ENCODE measurements at places on chromosomes 1 and 21.
A peak's percentile ranks its signal among the peaks of the same experiment; 100 is the strongest.

DNA sequence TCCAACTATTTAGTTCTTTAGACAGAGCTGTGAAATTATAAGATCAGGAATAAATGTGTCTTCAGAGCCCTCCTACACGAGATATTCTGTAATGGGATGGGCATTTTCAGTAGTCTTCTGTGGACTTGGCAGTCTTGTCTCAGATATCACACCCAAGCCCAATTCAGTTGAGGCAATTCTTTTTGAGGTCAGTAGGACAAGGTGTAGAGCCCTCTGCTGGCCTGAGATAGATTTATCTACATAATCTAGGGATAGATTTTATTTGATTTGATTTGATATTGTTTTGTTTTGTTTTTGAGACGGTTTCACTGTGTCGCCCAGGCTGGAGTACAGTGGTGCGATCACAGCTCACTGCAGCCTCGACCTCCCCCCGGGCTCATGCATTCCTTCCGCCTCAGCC, 77.5 kb downstream of the FMN2 start:
- DNase-seq, result no peak

GRCh38 chr1:212553676-212554075, 54.9 kb upstream of the ATF3 start:
- DNase-seq, result no peak

GRCh38 chr1:58905126-58905490, 121.3 kb upstream of the JUN start:
- DNase-seq, result no peak

DNA sequence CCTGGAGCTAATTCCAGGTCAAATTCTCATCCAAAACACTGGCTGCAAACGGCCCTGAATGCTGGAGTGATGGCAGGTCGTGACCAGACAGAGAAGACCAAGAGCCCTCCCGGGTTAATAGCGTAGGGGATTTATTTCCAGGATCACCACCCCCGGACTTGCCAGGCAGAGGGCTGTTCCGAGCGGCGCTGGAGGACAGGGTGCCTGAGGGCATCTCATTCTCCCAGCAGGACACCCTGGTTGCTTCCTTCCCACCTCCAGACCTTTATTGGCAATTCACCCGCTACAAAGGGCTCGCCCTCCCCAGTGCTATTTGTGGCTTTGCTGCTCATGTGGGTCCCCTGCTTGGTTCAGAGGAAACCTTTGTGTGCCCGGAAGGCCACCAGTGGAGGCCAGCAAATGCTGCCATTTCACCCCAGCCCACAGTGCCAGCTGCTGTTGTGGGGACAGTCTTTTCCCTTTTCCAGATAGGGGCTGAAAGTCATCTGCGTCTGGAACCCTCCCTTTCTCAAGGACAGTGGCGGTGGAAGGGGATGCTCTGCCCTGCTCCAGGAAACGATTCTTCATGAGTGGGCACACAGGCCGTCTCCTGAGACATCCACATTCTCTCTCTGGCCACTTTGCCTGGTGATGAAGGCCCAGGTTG, 19.0 kb upstream of the C1orf174 start:
- DNase-seq, result no peak

DNA sequence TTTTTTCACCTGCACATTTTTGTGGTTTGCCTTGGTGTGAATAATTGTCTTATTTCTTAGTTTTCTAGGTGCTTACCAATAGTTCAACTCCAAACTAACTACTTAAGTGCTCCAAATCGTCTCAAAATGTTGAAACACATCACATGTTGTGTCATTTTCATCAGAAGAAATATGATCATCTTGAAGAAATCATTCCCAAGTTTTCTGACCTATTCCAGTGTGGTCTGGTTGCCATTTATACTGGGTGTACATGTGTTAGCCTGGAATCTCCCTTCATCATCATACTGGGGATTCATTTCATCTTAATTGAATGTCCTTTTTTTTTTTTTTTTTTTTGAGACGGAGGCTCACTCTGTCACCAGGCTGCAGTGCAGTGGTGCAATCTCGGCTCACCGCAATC, 67.0 kb downstream of the EIF2B3 start:
- no peak for DNase-seq

GRCh38 chr1:226821719-226822085, 48.7 kb upstream of the PSEN2 start:
- DNase-seq, result no peak

DNA sequence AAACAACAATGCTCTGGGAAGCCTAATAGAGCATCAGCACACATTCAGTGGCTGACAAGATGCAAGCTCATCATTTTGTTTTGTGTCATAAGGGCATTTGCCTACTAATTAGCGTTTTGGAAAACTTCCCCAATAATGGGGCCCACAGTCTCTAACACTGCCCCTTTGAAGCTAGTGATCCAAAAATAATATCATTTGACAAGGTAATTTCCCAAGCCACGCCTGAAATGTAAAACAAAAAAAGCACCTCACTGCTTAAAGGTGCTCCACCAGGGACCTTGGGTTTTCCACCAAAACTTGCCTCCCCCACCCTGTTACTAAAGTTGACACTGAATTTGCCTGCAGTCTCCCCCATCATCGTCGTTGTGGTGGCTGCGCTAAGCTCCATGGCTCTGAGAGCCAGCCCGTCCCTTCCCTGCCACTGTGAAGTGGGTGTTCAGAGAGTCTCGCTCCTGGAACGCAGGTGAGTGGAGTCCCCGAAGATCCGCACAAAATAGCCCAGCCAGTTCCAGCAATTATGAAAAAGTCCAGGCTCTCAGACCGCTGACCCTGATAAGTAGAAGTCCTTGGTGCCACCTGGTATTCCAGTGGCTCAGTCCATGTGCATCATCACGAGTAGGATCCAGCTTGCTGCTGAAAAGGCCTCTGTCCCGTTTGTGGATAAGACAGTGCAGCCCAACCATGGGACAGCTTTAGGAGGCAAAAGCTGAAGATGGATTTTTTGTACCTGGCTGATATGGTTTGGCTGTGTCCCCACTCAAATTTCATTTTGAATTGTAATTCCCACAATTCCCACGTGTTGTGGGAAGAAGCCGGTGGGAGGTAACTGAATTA, 52.2 kb downstream of the RAB3GAP2 start:
- no peak for DNase-seq

GRCh38 chr1:145955436-145955835, 2.4 kb downstream of the LIX1L start:
- DNase-seq, result no peak

DNA sequence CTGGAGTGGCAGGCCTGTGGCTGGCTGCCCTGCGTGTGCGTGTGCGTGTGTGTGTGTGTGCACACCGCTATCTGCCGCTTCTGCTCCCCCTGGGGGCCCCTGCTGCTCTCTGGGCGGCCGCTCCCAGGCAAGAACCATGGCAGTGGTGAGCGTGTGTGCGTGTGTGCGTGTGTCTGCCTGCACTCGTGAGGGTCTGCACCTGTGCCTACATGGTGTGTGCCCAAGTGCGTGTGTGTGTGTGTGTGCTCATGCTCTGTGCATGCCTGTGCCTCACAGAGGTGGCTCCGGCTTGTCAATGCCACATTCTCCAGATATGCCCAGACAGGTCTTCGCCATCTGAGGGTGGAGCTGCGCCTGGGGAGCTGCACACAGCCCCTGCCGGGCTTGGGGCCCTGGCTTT, 18.7 kb upstream of the PEX10 start:
- DNase-seq, result no peak

DNA sequence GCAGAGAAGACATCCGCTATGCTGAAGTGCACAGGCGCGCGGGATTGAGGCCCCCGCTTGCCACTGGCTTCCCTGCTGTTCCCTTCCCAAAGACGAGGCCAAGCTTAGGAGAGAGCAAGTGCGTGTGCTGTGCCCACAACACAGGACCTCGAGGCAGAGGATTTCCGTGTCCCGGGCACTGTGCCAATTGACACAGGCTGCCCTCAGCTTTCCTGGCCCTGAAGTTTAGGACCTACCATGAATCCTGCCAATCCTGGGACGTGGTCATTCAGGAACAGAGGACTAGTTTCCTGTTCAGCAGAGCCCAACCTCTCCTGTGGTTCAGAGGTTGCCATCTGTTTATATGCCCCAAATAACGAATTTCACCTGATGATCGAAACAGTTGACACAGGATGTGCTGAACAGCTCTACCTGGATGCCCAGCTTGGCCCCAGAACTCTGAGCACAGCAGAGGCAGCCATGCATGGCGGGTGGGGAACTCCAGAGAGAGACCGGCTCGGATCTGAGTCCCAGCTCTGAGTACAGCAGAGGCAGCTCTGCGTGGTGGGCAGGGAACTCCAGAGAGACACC, 22.0 kb downstream of the SLC37A1 start:
- no peak for DNase-seq

DNA sequence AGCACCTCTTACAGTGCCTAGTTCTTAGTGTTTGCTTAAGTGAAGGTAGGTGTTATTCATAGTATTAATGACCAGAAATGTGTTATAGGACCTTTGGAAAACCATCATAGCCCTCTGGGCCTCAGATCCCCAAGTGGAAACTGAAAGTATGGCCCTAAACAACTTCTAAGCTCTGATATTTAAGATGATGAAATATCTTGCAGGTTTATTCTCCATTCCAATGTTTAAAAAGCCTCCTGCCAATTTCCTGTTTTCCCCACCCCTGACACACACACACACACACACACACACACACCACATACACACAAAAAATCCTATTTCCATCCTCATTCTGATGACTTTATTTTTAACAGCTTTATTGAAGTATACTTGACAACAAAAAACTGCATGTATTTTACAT, 108.2 kb downstream of the DIRAS3 start:
- no peak for DNase-seq

GRCh38 chr1:13224480-13225060, 1.4 kb downstream of the PRAMEF18 start:
- DNase-seq, result no peak

DNA sequence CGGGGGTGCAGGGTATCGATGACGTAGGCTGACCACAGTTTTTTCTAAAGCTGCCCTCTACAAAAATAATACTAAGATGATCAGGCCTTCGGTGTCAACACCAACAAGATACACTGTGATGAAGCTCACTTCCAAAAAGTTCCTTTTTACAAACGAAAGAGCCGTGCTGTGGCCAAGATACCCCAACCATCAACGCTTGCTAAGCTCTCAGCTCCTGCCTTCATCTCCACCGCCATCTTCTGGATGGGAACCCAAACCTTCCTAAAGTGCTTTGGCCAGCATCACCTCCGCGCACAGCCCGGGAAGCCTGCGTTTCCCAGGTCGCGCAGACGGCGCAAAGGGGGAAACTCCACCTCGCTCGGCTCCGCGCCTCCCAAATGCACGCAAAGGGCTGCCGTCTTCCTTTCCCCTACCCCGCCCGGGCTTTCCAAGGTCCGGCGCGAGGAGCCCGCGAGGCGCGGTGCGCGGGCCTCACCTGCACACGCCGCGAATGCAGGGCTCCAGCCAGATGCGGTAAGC, 541 bp downstream of the USP48 start:
- peak; percentile 26 for DNase-seq

DNA sequence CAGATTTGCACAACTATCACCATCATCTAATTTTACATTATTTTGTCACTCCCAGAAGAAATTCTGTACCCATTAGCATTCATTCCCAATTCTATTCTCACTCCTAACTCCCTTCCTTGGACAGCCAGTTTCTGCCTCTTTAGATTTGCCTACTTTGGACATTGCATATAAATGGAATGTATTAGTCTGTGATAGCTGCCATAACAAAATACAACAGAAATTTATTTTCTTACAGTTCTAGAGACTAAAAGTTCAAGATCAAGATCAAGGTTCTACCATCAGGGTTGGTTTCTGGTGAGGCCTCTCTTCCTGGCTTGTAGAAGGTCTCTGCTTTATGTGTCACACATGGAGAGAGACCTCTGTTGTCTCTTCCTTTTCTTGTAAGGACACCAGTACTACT, 61.9 kb downstream of the ALG6 start:
- no peak for DNase-seq

DNA sequence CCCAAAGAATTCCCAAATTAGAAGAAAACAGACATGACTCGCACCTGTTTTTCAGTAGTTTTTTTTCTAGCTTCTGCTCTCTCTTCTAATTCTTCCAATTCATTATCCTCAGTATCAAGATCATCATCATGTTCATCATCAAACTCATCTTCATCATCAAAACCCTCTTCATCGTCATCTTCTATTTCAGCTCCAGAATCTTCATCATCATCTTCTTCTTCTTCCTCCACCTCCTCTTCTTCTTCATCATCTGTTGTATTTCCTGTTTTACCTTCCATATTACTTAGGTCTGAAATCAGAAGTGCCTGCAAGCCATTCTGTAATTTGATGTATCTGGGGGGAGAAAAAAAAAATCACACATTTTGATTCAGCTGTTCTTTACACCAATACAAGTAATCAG, 38.3 kb downstream of the NRDC start:
- no peak for DNase-seq

GRCh38 chr1:224276771-224277487, 53.0 kb downstream of the NVL start:
- DNase-seq, result no peak

GRCh38 chr1:226405411-226405988, 2.4 kb downstream of the PARP1 start:
- DNase-seq, result no peak

DNA sequence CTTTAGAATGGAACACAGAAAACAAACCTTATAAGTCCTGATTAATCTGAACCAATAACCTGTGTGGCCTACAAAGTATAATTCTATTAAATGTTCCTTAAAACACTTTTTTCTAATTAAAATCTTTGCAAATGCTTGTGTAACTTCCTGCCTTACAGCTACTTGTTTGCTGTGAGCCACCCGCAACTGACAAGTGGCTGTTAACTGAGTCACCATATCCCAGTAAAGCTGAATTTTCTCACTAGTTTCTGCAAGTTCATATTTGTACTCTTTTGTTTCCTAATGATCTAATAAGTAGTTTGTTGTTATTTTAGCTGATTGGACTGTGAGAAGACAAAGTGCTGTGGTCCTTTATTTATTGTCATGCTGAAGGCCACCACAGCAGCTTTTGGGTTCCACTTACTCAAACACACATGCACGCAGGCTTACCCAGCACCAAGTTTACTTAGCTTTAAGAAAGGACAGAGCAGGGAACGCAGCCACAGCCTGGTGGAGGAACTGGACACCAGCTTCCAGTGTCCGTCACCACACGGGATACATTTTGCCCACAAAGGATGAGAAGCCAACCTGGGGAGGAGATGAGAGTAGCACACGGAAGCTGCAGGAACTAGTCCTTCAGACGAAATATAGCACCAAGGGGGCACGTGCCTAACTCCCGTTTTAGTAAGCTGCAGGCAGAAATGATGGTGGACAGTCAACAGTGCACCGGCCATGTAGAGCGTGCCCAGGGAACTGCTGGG, 47.8 kb downstream of the LCA5L start:
- DNase-seq, result no peak

DNA sequence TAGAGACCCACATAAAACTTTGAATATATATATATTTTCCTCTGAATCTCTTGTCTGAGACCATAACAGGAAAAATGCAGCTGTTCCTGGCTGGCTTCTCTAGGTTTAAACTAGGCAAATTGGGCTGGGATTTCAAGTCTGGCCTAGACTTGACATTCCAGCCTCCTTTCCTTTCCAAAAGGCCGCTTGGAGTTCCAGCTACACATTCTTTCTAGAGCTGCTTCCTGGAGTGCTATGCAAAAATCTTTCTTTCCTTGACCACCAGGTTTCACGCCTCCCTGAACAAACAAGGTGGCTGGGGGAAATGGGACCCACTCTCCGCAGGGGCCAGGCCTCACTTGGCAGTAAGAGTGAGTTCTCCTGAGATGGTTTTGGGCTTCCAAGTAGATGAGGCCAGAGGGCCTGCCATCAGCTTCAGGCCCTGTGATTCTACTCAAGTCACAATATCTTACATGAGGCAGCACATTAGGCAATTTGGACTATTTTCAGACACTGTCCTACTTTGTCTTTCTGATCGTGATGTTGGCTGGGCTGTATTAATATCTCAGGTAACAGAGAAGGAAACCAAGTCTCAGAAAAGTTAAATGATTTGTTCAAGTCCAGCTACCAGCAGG, 102.4 kb downstream of the FAM78B start:
- DNase-seq, result no peak
